ENCODE measurements at places on chromosomes 6 and 20. TPM values are rescaled to one million over a fixed set of nuclear protein-coding genes. Genes with fewer than 3 reads are reported as not detected.
A peak's percentile ranks its signal among the peaks of the same experiment; 100 is the strongest.

The RIN2 gene
- total RNA-seq, result 5.2 TPM

The SLC17A1 gene
- not detected for total RNA-seq

The OPRM1 gene
- total RNA-seq, result not detected

- no peak overlapping the region for H3K4me3 ChIP-seq
- no peak for DNase-seq
- no peaks in the 10 kb centered on the region for H3K27me3 ChIP-seq
- H3K4me1 ChIP-seq, result peaks cover 43% of the 10 kb centered on the region
- H3K27ac ChIP-seq, result no peak overlapping the region
Observed at GRCh38 chr6:144335914-144336313, 50.8 kb downstream of the UTRN start.

GRCh38 chr6:128233531-128233930, 286.9 kb downstream of the PTPRK start:
- no peaks in the 10 kb centered on the region for H3K36me3 ChIP-seq
- H3K27me3 ChIP-seq, result no peaks in the 10 kb centered on the region
- H3K4me3 ChIP-seq, result no peak overlapping the region
- no peak for DNase-seq
- H3K27ac ChIP-seq, result no peak overlapping the region

DNA sequence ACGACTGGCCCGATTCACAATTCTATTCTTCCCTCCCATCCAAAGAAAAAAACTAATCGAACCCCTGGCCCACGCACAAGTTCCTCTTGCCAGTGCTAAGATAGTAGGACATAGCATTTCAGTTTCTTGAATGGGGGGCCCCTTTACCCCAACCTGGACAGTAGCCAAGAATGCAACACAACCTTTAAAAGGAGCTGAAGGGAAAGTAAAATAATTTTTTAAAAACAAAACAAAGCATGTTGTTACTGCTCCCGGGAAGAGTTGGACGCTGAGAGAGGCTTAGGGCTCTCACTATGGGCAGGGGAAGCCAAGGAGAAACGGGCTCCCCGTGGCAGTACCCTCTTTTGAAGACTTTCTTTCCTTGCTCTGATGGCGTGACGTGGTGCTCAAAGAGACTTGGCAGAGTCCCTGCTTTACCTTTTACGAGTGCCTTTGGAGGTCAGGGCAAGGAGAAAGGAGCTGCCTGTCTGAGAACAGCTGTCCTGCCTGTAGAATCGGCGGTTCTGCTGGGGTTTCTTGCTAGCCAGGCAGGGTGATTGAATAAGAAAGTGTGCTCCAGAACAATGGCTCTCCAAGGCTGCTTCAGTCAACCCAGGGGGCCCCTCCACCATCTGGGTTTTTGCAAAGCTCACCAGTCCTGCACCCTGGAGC, 5.8 kb downstream of the TFAP2C start:
- H3K4me3 ChIP-seq, result no peak overlapping the region
- DNase-seq, result no peak
- no peaks in the 10 kb centered on the region for H3K36me3 ChIP-seq

- no peaks in the 10 kb centered on the region for H3K4me1 ChIP-seq
- no peak overlapping the region for H3K4me3 ChIP-seq
- H3K36me3 ChIP-seq, result no peaks in the 10 kb centered on the region
- H3K27ac ChIP-seq, result no peak overlapping the region
- peaks cover 4% of the 10 kb centered on the region for H3K27me3 ChIP-seq
Observed at GRCh38 chr20:53303413-53303760, 290.3 kb downstream of the ZNF217 start.

GRCh38 chr6:15096894-15097837, 148.7 kb upstream of the JARID2 start:
- no peak overlapping the region for H3K4me3 ChIP-seq
- no peaks in the 10 kb centered on the region for H3K36me3 ChIP-seq
- no peak overlapping the region for H3K27ac ChIP-seq
- H3K27me3 ChIP-seq, result no peaks in the 10 kb centered on the region
- DNase-seq, result no peak
- no peaks in the 10 kb centered on the region for H3K4me1 ChIP-seq

GRCh38 chr6:2970753-2971419, 481 bp downstream of the SERPINB6 start:
- H3K36me3 ChIP-seq, result no peaks in the 10 kb centered on the region
- H3K27ac ChIP-seq, result no peak overlapping the region
- peak overlapping the region; percentile 11 for H3K4me3 ChIP-seq
- peaks cover 52% of the 10 kb centered on the region for H3K27me3 ChIP-seq

- H3K27ac ChIP-seq, result no peak overlapping the region
- no peaks in the 10 kb centered on the region for H3K27me3 ChIP-seq
- DNase-seq, result no peak
- H3K4me3 ChIP-seq, result no peak overlapping the region
Observed at GRCh38 chr6:45687570-45687969, 309.8 kb upstream of the SUPT3H start.

DNA sequence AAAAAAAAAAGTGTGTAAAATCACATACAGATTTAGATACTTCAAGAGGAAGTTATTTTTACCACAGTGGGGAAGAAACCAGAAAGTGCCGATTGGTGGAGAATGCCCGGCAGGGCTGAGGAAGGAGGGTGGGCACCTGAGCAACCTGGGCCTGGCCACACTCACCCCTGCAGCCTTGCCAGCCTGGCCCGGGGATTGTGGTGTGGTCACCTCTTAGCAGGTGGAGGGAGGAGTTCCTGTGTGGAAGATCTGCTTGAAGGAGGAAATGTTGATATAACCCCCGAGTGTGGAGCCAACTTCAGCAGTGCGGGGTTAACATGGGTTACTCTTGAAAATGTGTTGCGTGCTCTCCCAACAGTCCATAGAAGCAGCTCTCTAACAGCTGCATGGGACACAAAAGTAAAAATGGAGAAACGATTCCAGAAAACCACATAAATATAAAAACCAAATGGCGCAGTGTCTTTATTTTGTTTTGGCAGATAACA, 14.7 kb downstream of the UST start:
- peak overlapping the region; percentile 87 for H3K27ac ChIP-seq
- H3K27me3 ChIP-seq, result no peaks in the 10 kb centered on the region
- no peaks in the 10 kb centered on the region for H3K36me3 ChIP-seq

DNA sequence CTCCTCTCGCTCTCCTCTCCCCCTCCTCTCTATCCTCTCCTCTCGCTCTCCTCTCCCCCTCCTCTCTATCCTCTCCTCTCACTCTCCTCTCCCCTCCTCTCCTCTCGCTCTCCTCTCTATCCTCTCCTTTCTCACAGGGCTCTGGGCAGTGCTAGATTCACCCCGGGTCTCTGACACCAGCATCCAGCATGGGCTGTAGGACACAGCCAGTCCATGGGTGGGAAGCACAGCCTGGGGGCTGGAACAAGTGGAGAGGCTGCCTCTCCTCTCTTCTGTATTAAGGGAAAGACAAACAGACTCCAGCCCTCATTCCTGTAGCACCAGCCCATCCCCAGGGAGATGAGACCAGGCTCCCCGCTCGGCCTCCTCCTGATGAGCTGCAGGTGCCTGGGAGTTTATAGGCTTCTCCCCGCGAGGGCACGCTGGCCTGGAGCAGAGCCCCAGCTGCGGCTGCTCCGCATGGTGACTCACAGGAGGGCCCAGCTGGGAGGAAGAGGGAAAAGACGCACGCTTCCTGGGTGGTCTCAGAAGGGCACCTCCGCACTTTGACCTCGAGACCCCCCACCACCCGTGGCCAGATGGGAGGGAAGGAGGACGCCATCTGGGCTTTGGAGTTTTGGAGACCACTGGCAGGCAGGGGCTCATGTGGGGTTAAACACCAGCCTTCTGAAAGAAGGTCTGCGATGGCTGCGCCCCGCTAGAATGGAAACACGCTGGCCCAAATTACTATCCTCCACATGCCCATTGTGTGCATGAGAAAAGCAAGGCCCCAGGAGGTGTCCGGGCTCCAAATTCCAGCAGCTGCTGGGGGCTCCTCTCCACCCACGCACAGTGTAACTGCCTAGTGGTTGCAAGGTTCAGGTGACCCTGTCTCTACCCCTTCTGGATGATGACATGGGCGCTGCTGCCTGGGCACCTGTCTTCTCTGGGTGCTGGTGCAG, 68.0 kb downstream of the BMP7 start:
- no peak overlapping the region for H3K4me3 ChIP-seq
- H3K36me3 ChIP-seq, result no peaks in the 10 kb centered on the region
- no peak overlapping the region for H3K27ac ChIP-seq
- DNase-seq, result no peak
- H3K27me3 ChIP-seq, result no peaks in the 10 kb centered on the region
- no peaks in the 10 kb centered on the region for H3K4me1 ChIP-seq

DNA sequence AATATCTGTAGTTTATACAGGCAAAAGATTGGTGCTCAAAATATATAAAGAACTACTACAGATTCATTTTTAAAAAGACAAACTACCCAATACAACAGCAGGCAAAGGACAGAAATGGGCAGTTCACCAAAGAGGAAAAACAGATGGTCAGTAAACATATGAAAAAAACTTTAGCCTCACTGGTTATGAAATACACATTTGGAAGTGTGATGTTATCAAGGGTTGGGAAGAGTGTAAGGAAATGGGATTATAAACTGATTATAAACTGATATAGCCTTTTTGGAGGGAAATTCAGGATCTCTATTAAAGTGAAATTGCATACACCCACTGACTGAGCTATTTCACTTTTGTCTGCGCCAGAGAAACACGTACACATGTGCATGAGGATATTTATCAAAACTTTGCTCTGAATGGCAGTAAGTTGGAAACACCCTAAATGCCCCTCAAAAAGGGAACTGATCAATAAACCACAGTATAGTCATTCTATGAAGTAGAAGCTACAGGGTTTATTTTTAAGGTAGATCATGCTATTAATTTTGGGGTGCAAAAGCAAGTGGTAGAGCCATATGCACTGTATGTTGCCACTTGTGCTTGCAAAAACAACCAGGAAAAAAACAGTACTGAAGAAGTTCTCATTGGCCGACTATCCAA, 32.2 kb upstream of the ARFGEF2 start:
- H3K27me3 ChIP-seq, result no peaks in the 10 kb centered on the region
- no peak overlapping the region for H3K27ac ChIP-seq
- no peaks in the 10 kb centered on the region for H3K4me1 ChIP-seq
- H3K36me3 ChIP-seq, result no peaks in the 10 kb centered on the region

- no peak overlapping the region for H3K4me3 ChIP-seq
- DNase-seq, result no peak
- H3K27ac ChIP-seq, result no peak overlapping the region
- H3K4me1 ChIP-seq, result no peaks in the 10 kb centered on the region
- H3K27me3 ChIP-seq, result no peaks in the 10 kb centered on the region
Observed at GRCh38 chr6:1182722-1183521, 129.0 kb upstream of the FOXQ1 start.

DNA sequence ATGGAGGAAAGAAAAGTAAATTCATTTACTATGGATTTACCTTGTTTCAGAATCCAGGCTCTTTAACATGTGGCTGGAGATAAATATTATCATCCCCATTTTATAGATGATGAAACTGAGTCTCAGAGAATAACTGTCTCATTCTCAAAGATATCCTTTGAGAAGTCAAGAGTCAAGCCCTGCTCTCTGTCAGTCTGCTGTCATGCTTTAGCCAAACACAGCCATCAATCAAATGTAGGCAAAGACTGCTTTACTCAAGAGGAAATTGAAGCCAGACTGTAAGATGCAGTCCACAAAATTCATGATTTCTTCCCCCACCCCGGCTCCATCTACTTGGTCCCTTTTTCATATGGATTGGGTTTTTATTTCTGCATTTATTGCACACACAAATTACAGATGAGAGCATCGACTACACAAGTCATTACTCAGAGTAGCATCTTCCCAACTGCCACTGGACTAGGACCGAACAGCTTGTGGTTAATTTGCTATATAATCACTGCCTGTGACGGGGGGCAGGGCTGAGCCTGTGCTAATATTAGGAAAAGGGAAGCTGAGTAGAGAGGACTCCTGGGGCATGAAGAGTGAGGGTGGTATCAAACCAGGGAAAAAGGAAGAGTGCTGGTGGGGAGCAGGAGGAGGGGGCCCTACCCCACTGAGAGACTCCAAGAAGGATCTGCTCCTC, 102.7 kb upstream of the TOP1 start:
- H3K27me3 ChIP-seq, result no peaks in the 10 kb centered on the region
- DNase-seq, result no peak
- H3K27ac ChIP-seq, result no peak overlapping the region
- no peaks in the 10 kb centered on the region for H3K36me3 ChIP-seq
- H3K4me3 ChIP-seq, result no peak overlapping the region

DNA sequence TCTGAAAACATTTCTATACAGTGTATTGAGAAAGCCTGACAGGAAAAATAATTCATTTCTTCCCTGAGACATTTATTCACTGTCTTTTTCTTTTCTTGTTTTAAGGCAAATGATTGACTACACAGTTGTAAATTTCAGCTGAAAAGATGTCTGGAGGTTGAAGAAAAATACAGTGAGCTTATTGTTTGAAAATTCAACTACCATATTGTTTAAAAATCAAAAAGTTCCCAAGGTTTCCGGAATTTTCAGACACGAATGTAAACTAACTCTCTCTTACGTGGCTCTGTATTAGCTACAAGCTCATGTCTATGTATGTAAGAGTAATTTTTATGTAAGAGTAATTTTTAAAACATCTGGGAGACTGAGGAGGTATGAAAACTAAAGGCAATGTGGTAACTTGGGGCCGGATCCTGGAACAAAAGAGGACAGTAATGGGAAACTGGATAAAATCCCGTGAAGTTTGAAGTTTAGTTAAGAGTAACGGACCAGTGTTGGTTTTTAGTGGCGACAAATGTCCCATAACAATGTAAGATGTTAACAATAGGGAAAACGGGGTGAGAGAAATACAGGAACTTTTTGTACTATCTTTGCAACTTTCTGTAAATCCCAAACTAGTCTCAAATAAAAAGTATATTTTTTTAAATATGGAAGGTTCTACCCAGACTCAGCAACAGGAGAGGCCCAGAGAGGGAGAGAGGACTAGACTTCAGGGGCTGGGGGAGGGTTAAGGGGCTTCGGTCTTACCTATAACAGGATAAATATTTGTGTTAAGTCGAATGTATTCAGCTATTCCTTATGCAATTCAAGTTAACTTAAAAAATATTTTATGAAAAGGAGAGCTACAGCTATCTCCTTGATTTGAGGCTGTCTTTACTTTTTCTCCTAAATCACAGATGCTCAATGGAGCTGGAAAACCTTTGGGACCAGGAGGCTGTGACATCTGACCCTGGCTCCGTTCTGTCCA, 1.3 kb downstream of the PTGIS start:
- H3K36me3 ChIP-seq, result no peaks in the 10 kb centered on the region
- no peak overlapping the region for H3K4me3 ChIP-seq
- no peaks in the 10 kb centered on the region for H3K4me1 ChIP-seq
- H3K27me3 ChIP-seq, result peaks cover 73% of the 10 kb centered on the region
- DNase-seq, result no peak

Data from thymus (tissue), 14 donors.